ENCODE measurements at places on chromosomes 4 and X.

DNA sequence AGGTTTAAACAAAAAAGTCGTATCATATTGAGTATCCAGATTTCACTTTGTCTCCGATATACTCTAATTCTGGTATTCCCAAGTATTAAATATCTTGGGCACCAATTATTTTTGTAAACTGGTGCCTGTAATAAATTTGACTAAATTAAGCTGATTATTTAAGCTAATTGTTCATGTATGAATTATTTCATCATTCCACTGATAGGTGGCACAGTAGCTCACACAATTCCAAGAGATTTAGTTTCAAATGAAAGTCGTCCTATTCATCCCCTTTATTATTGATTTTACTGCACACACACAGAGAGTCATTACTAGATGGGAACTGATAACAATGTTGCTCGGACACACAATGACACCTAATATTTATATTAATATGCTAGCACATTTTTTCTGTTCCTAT lies 432.4 kb downstream of the DMD start:
- no peak for DNase-seq

- no peak for DNase-seq
Measured at GRCh38 chr4:86664959-86665358, 70.8 kb downstream of the PTPN13 start.

- DNase-seq = no peak
Measured at GRCh38 chrX:53677286-53677685, 9.2 kb downstream of the HUWE1 start.

- no peak for DNase-seq
Measured at GRCh38 chr4:12421364-12421763, 992.7 kb upstream of the HS3ST1 start.
